ENCODE measurements at places on chromosomes 1 and 21.

DNA sequence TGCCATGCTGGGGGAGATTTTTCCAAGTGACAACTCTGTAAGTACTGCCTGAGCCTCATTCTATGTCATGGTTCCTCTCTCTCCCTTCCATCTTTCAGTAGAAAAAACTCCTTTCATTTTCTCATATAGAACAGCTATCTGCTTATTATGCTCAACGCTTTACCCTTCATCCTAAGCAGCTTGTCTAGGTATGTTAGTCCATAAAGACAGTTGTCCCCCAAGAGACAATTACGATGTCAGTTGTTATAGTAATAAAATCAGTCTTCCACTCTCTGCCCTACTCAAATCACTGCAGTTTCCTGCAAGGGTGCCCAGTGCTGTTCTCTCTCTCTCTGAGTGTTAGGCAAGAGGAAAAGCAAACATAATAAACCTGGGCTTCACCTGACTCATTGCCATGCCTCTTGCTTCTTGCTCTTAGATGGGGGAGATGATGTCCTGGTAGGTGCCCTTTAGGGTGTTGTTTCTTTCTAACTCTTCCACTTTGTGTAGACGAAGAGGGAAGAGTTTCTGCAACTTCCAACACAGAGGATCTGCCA, 59.4 kb downstream of the PAPPA2 start:
- DNase-seq: no peak

DNA sequence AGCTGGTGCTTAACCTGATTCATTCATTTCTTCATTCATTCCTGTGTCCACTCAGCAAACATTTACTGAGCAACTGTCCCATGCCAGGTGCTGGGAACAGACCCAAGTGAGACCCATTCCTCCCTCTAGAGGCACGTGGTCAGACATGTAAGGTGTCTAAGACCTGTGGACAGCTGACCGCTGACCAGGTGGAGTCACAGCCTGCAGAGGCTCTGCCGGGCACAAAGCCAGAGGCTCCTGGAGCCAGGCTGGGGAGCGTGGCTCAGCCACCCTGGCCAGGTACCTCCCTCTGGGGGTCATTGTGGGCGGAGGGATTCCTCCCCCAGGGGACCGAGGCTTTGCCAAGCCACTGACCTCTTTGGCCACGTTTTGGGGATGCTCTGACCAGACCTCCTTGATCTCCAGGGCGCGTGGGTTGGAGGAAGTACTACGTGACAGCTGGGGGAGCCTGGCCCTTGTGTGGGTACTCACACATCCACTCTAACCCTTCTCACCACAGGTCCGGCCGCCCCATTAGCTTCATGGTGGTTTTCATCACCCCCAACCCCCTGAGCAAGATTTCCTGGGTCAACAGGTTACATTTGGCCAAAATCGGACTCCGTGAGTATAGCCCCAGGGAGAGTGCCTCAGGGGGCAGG, 100.3 kb downstream of the ARHGEF10L start:
- DNase-seq: no peak

DNA sequence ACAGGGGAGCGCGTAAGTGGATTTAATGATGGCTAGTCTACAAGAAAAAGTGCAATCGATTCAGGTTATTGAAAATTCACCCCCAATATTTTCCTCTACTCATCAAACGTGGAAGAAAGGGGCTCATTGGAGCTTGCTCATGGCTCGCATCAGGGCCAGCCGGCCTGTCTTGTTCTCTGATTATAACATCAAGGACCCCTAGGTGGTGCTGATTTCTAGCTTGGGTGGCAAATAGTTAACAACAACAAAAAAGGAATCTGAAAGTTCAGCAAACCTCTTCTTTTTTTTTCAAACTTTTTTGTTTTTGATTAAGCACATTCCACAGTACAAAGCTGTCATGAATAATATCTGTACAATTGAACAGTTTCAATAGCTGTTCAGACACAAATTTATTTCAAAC, 35.8 kb upstream of the SOD1 start:
- DNase-seq: no peak

DNA sequence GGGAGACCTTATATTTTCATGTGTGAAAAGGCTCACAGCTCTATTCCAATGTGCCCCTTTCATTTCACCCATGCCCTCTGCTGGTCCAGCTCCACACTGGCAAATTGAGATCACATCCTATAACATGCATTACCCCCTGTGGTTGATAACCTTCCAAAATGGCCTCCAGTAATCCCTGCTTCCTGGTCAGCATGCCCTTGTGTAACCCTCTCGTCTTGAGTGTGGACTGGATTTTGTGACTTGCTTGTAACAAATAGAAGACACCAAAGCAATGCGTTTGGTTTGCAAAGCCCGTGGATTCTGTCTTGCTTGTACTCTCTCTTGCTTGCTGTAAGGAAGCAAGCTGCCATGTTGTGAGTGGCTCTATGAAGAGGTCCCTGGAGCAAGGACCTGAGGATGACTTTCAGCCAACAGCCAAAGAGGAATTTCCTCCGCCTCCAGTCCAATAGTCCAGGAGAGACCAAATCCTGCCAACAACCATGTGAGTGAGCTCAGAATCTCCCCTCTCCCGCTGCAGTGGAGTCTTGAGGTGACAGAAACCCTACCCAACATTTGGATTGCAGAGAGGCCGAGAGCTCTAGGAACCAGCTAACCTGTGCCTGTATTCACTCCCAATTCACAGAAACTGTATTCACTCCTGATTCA, 17.4 kb downstream of the KCNA10 start:
- no peak for DNase-seq

DNA sequence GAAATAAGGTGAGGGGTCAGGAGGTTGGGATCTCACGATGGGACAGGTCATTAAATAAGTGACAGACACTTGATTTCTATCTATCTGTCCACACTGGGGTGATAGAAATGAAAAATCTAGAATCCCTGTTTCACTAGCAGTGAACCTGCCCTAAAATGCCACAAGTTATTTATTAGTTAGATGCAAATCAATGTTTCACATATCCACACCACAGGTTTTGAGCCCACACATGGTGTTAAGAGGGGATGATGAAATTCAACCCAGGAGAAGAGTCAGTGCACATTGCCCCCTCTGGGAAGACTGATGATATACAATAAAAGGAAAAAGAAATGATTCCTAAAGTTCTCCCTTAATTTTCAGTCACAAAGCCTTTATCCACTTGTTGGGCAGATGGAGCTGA, 10.1 kb upstream of the NTPCR start:
- no peak for DNase-seq

DNA sequence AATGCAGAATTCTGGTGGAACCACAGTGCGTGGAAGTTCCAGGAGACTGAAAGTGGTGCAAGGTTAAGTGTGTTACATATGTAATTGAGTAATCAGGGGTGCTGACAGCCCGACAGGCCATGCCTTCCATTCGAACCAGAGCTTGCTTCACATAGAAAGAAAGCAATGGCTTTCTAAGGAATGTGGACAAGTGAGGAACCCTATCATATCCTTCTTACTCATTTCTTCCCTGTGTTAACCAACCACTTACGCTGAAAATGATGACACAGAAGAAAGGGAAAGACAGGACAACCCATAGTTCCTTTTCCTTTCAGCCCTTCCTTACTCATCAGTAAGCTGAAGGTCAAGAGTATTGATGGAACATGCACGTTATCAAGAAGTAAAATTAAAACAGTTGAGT, 48.1 kb upstream of the KCNA3 start:
- no peak for DNase-seq

DNA sequence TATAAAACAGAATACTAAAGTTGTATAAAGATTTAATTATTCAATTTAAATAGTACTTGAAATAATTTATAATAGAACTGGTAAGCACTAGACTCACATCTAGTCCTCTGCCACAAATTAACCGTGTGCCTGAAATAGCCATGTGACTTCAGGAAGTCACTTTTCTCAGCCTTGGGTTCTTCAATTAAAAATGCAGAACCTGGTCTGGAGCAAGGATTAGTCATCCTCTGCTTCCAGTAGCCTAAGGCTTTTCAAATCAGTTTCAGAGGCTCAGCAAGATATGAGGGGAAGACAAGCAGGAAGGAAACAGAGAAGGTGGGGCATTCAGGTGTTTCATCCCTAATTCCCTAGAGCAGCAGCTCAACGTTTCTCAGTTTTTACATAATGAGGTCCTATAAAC, 23.0 kb downstream of the DPH5 start:
- DNase-seq: peak; percentile 17

DNA sequence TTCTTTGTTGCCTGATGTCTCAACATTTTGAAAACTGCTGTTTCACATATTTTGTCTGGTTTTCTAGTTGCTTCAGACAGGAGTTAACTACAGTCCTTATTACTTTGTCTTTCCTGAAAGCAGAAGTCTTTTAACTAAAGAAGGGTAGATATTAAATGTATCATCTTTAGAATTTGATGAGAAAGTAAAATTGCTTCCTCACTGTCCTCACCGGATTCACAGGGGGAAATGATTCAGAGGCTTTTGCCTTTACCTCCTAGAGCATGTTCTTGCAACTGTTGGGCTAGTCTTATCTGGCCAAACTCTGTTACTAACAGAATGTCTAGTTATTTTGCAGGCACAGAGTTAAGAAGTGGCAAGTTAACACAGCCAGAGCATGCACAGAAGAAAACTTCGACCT, 107.2 kb upstream of the VAV3 start:
- DNase-seq: no peak

- DNase-seq: peak; percentile 20
These were observed 35.8 kb upstream of the TDRD10 start for GRCh38 chr1:154466206-154466605.

- DNase-seq: no peak
These were observed 158.8 kb upstream of the SGIP1 start for GRCh38 chr1:66375125-66375524.

DNA sequence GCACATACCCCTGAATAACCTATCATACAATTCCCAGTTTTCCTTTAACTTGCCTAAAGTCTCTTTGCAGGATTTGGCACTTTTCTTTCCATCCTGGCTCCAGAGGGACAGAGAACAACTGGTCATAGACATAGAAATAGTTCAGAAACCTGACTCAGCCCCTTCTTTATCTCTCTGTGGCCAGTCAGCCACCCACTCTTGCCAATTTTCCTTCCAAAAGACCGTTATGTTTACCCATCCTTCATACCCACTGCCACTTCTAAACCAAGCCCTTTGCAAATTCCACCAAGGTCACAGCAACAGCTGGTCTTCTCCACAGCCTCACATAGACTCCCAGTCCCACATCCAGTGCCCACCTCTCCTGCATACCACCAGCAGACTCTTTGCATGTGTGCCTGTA, 127.2 kb upstream of the FGGY start:
- DNase-seq: no peak

DNA sequence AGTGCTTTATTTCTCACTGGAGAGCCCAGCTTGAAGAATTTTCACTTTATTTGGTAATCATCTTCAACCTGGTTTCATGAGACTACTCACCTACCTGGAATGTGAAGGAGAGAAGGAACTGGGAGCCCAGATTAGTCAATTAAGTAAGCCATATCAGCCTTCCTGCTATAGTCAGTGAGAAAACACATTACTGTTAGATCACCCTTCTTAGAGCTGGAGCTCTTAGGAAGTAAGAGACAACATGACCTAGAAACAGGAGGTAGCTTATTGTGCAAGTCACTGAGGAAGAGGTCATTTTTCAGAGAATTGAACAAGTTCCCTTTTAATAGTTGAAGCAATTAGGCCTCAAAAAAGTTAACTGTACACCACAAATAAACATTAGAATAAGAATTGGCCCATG, 49.2 kb upstream of the TEKT2 start:
- no peak for DNase-seq

DNA sequence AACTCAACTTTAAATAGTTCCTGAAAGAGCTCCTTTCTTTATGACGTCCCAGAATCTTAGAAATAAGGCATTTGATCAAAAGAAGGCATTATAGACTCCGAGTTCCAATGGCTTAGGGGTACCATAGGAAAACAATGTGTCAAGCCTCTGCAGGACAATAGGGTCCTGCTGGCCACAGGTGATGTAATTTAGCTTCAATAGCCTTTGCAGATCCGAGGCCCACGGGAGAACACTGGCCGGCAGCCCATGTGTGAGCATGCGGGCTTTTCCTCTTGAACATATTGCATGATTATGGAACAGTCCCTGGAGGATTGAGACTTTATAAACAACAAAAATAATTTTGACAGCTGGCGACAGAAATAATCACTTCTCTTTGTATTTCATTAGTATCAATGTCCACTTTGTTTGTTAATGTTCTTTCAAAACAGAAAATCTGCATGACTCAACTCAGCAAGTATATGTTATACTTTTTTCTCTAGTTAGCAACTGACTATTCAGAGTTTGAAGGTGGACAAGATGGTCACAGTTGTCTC, 49.0 kb upstream of the NR5A2 start:
- DNase-seq: no peak

DNA sequence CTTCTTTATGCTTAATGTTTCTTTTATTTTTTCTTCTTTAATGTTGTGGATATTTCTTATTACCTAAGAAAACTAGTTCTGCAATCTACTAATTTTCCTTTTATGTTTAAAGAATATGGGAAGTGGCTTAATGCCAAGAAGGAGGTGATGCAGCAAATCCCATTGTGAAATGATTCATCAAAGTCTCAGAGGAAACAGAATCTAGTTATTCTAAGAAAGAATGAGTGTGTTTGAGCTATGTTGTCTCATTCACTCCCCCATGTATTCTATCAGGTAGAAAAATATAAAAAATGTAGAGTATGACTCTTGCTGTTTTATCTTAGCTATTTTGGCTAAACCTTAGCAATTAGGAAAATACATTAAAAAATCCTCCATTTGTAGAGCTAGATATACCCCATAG, 659.9 kb upstream of the RGS18 start:
- no peak for DNase-seq

DNA sequence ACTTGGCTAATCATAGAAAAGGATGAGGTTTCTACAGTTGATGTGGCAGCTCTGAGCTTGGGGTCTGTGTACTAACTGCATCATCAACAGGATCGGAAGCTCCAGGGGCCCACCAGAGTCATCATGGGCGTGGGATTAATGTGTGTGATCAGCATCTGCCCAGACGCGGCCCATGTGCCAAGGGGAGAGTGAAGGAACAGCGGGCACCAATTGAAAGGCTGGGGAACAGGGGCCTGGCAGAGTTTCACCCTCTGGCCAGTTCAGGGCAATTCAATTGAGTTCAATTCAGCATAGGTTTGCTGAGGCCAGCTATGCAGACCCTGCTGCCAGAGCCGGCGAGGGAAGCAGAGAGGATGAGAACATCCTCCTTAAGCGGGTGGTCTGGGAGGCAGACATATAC, 260.0 kb upstream of the AJAP1 start:
- DNase-seq: no peak

Data from CD4-positive, alpha-beta T cell treated with Interleukin-17A for 1 hour (primary cell).